ENCODE measurements at places on chromosomes 7 and 10. TPM values are rescaled to one million over a fixed set of nuclear protein-coding genes. Genes with fewer than 3 reads are reported as not detected.

CALML3 gene
- under 0.01 TPM for total RNA-seq

SCIN gene
- total RNA-seq: 1.6 TPM

PIP4K2A gene
- total RNA-seq: 56.7 TPM

MALRD1 gene
- total RNA-seq: 1.2 TPM

DNA sequence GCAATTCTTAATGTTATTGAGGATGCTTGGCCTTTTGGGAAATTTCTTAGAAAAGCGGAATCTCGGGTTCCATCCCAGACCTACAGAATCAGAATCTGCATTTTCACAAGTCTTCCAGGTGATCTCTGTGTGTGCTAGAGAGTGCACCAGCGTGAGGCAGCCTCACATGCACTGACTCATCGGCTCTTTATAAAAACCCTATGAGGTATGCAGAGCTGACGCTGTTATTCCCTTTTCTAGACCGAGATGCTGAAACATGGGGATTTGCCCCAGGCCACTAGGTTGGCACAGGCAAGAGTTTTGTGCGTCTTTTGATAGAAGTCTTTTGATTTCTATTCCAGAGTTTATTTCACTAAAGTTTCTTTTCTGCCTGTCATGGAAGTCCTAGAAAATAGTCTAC lies 61.2 kb downstream of the CDCA7L start:
- DNase-seq: no peak

DNA sequence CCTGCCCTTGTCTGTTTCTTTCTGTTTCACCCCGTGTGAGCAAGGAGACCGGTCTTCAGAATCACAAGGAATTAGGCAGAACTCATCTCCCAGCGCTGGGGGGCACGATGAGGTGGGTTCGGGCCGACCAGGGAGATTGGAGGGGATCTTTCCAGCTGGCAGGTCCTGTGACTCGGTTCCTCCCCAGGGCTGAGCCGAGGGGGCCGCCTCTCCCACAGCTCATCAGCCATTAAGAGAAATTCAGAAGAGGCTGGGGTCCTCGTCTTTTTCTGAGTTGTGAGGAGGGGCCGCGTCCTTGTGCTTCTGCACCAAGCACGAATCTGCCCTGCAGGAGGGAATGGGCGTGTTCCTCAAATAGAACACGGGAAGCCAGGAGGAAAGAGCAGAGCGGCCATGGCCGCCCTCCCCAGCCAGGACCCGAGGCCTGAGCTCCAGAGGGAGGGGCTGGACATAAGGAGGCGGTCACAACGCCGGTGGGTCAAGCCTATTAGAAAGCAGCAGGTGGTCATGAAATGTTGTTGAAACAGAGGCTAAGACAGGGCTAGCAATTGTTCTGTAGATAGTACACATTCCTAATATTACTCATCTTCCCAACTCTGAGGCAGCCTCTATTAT lies 125.3 kb downstream of the ADARB2 start:
- no peak for DNase-seq

DNA sequence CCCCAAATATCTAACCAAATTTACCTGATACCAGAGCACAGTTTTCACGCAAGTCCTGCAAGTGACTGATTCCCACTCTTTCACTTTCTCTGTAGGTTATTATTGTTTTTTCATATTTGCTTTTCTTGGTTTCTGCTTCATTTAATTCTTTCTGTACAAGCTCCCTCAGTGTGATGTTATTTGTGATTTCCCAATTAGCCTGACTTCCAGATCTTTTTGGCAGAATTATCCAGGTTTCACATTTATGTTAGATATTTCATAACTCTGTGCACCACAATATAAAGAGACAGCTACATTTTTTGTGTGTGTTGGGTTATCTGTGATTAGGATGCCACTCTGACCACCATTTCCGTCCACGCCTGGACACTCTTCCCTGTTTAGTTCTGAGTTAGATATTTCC lies 381.5 kb upstream of the CNTNAP2 start:
- no peak for DNase-seq

- no peak for DNase-seq
Observed at GRCh38 chr7:22124941-22125340, 179.2 kb upstream of the CDCA7L start.

- DNase-seq: no peak
Observed at GRCh38 chr7:18828994-18829857, 288.2 kb downstream of the TWIST1 start.

GRCh38 chr7:94115316-94115715 lies 111.2 kb upstream of the BET1 start:
- DNase-seq: no peak

GRCh38 chr7:142200206-142200605 lies 57.7 kb downstream of the PRSS58 start:
- DNase-seq: no peak

- DNase-seq: no peak
Observed at GRCh38 chr7:135965602-135966001, 11.6 kb downstream of the MTPN start.

- no peak for DNase-seq
Observed at GRCh38 chr7:1596181-1597043, 26.6 kb upstream of the PSMG3 start.

Data from frontal cortex (tissue), 4 donors.